ENCODE measurements at places on chromosomes 12 and 14. TPM values are rescaled to one million over a fixed set of nuclear protein-coding genes. Genes with fewer than 3 reads are reported as not detected.
A peak's percentile ranks its signal among the peaks of the same experiment; 100 is the strongest.

The BMP4 gene
- total RNA-seq, result 2.0 TPM

DNA sequence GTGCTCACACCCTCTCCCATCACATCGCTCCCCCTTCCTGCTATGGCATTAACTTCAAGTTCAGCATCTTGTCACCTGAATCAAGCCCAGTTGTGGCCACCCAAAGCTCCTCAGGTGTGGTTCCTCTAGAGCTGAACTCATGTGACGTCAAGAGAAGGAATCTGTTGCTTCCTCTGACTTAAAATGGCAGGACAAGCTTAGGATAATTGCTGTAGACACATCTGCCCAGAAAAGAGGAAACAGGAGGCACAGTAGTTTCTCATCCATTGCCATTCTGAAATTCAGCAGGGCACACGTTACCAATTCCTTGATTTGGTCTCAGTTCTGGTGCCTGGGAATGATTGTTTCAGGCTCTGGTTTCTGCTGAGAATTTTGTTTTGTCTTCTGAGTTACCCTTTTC lies 52.1 kb downstream of the RCOR1 start:
- ATAC-seq, result no peak

- ATAC-seq, result peak; percentile 28
Observed at GRCh38 chr12:93302331-93303229, 75.1 kb upstream of the NUDT4 start.

DNA sequence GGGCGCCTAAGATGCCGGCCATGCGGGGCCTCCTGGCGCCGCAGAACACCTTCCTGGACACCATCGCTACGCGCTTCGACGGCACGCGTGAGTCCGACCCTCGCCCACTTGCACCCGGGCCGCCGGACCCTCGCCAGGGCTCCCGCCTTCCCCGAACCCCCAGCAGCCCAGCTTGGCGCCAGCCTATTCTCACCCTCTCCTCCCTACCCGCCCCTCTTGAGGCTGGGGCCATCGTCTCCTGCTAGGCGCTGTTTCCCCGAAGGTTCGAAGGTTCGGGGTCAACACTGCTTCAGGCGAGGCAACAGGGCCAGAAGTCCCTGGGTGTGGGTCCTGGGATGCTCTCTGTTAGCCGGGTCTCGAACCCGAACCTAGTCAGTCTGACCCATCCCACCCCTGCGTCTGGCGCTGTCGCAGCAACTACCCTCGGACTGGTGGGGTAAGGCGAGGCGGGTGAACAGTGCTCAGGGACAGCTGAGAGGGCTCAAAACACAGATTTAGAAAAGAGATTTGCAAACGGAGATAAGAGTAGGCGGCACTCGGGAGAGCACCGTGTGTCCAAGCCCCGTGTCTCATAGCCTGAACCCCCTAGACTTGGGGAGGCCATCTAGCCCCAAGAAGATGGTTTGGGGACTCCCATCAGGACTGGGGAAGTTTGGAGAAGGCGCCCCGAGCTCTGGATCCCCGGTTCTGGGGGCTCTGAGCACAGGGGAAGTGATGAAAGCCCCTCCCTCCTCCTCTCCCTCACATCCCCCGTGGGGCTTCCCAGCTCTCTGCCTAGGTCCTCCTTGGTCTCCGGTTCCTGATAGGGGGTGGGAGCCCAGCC lies 787 bp downstream of the KCNH3 start:
- no peak for ATAC-seq

- no peak for ATAC-seq
Observed at GRCh38 chr14:23881282-23881681, 72.3 kb upstream of the DHRS4 start.

- no peak for ATAC-seq
Observed at GRCh38 chr12:26737487-26738030, 95.4 kb downstream of the ITPR2 start.

- no peak for ATAC-seq
Observed at GRCh38 chr12:65501093-65501621, 222.7 kb downstream of the MSRB3 start.

DNA sequence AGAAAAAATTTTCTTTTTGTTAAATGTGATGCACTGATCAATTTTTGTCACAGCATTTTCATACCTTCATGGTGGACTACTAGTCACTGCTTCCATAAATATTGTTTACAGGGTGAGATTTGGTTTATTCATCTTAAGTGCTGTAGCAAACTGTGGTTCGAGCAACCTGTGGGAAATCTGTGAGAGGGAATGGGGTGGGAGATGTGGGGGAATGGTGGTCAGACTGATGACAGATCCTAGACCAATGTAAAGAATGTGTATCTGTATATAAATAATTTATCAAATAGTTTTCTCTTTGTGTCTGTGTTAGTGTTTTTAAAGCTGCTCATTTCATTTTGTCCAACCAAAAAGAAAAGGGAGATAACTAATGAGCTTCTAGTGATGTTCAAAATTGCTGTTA lies 26.7 kb downstream of the CSRP2 start:
- ATAC-seq, result no peak

Data from esophagus mucosa (tissue), 1 donor.